ENCODE measurements at places on chromosomes 6 and 20.
A peak's percentile ranks its signal among the peaks of the same experiment; 100 is the strongest.

GRCh38 chr6:136103763-136104311, 146.3 kb downstream of the MTFR2 start:
- DNase-seq: no peak

- peak; percentile 30 for DNase-seq
These were observed 8.1 kb upstream of the APCDD1L start for GRCh38 chr20:58523072-58523970.

GRCh38 chr6:46893648-46894047, 28.1 kb downstream of the ADGRF5 start:
- DNase-seq: no peak

- peak; percentile 81 for DNase-seq
These were observed 8.4 kb upstream of the ABHD12 start for GRCh38 chr20:25399037-25399430.

- DNase-seq: no peak
These were observed 83.5 kb upstream of the BEND3 start for GRCh38 chr6:107198631-107199416.

Data from A172 (cell line).